ENCODE measurements at places on chromosomes 12 and 14.

DNA sequence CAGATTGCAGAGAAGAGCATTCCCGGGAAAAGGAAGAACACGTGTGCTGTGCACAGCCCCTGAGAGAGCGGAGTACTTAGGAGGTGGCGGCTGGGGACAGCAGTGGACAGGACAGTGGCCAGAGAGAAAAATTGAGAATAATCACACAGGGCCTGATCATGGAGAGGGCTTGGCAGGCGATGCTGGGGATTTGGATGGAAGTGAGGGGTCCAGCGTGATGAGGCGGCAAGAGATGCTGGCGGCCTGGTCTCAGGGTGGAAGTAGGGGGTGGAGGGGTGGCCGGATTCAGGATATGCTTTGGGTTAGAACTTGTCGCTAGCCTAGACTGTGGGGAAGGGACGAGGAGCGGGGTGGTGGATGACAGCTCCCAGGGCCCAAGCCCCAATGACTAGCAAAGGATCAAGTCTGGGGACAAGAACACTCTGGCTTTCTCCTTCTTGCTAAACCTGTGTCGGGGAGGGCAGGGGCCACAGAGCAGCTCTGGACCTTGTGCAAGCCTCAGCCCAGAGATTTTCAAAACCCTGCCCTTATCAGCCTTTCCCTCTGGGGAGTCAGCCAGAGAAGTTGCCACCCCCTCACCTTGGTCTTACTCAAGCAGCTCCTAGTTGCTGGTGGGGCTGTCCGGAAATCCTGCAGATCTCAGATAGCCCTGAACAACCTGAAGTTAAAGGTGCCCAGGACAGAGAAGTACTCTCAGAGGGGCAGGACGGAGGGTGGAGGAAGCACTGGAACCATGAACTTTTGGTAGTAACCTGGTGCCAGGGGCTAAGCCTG lies 1.3 kb downstream of the HVCN1 start:
- no peak for DNase-seq

DNA sequence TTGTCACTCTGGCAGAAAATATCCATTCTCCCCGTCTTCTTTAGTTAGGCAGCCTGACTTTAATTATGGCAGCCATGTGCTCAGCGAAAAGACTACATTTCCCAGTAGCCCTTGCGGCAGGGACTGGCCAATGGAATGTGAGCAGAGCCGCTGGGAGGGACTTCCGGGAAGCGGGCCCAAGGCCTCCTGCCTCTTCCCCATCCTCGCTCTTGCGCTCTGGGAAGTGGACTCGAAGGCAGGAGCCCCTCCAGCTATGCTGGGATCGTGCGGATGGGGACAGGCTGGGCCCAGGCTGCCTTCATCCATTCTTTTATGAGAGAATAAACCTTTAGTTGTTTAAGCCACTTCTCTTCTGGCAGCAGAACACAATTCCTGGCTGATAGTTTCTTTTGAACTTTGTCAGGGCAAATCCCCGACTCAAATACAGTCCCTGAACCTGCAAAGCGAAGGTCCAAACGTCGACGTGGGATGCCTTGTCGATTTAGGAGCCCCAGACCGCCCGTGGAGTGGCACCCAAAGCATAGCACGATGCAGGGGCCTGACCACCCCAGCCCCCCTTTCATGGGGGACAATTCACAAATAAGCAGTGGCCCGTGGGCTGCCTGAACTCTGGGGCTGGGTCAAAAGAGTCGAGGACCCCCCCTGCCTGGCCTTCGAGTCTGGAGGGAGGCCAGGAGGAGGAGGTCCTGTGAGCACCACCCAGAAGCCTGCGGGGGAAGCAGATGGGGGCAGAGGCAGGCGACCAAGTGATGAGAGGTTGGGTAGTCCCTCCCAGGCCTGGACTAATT lies 15.6 kb upstream of the LRTM2 start:
- peak; percentile 90 for DNase-seq

GRCh38 chr14:87644689-87645088 lies 348.3 kb downstream of the GALC start:
- no peak for DNase-seq

- DNase-seq, result peak; percentile 94
Measured at GRCh38 chr14:68788996-68789820, 3.7 kb downstream of the ZFP36L1 start.
